ENCODE measurements at places on chromosomes 6 and 20.

- DNase-seq, result peak; percentile 24
Observed at GRCh38 chr6:85677234-85677956, 34.7 kb upstream of the SYNCRIP start.

- DNase-seq, result no peak
Observed at GRCh38 chr6:72657407-72658197, 35.7 kb downstream of the KCNQ5 start.

- DNase-seq, result no peak
Observed at GRCh38 chr6:2852921-2853322, 11.3 kb upstream of the SERPINB1 start.

GRCh38 chr6:161833099-161833860, 559.4 kb upstream of the AGPAT4 start:
- DNase-seq, result no peak

DNA sequence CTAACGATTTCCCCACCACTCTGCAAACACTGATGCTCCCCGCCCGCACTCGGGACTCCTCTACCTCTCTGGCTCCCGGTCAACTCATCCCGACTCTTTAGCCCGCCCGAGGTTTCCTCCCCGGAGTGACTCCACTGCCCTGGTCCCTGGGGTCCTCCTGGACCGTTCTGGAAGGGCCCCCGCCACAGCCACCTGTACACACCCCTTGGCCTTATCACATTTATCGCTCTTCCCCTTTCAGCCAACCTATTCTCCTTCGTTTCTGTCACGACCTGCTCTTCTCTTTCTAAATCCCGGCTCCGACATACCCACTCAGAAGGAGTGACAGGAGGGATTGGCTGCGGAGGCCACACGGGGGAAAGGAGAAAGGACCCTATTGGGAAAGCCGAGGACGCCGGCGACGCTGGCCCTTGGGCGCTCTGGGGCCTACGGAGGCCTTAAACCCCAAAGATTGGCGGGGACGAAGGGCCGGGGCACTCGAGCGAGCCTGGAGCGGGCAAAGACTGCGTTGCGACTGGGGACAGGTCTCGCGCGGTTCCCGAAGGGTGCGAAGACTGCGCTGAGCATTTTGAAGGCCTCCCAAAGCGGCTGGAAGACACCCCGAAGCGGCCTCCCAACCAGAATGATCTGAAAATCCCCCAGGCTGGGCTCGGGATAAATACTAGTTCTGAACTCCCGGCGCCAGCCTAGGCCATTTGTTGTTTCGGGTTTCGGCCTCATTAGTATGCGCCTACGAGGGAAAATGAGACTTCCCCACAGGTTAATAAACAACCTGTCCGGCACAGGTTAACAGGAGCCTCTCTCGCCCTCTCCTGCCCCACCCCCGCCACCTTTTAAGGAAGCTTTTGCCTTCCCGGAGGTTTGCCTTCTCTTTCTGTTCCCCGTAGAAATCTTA, 9.2 kb downstream of the SIM1 start:
- DNase-seq, result no peak

GRCh38 chr6:37160922-37161778, 8.8 kb upstream of the PIM1 start:
- DNase-seq, result no peak

DNA sequence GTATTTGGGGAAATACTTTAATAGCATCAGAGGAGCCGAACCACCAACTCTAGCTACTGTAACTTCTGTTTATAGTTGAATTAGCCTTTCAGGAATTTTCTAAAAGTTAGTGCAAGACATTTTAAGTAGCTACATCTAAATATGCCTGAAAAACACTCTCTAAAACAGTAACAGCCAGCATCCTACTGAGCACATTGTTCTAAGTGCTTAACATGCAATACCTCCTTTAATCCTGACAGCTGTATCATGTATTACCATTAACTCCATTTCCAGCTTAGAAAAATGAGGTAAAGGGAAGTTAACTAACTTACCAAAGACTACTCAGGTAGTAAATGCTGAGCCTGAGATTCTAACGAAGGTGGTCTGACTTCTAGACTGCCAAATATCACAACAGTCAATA, 120.7 kb downstream of the DST start:
- DNase-seq, result no peak

DNA sequence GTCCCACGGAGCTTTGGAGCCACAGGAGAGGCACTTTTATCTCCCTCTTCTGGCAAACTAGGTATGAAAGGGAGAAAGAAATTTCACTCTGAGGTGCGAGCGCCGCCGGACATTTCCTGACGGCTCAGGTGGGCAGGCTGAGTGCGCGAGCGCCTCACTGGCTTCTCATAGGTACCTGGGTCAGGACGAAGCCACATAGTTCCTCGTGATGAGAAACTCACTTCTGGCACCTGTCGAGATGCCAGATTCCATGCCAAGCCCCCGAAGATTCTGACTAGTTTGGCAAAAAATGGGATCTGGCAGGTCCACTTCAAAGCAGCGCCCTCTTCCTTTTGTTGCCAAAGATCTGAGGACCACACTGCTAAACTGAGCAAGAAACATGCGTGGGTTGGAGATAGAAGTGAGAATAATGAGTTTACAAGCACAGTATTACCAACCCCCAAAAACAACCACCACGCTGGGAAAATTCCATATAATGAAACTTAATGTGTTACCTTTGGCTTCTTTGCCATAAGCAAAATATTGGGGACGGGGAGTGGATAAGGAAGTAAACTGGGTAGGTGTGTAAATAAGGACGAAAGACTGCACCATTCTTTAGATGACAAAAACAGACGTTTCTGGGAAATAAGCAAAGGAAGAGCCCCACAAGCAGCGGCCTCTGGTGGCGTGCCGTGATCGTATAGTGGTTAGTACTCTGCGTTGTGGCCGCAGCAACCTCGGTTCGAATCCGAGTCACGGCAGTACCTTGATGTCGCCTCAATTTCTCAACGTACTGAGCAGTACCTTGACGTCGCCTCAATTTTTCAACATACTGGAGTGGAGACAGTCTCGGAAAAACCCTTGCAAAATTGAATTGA, 89.8 kb upstream of the PRSS16 start:
- DNase-seq, result peak; percentile 85

DNA sequence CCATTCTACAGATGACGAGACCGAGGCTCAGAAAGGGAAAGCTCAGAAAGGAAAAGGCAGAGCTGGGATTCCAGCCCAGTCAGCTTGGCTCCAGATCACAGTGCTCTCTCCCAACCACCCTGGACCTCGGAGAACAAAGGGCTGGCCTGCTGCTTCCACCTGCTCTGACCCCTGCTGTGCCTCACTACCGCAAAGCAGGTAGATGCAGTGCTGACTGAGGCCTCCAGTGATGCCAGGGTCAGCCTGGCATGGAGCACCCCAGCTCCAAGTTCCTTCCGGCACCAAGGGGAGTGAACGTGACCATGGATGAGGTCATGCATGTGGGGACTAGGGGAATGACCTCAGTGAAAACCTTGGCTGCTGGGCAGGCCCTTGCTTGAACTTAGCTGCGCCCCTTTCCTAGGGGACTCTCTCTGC, 20.7 kb upstream of the TLDC2 start:
- DNase-seq, result no peak

- DNase-seq, result no peak
Observed at GRCh38 chr6:76026101-76026500, 46.4 kb downstream of the IMPG1 start.

DNA sequence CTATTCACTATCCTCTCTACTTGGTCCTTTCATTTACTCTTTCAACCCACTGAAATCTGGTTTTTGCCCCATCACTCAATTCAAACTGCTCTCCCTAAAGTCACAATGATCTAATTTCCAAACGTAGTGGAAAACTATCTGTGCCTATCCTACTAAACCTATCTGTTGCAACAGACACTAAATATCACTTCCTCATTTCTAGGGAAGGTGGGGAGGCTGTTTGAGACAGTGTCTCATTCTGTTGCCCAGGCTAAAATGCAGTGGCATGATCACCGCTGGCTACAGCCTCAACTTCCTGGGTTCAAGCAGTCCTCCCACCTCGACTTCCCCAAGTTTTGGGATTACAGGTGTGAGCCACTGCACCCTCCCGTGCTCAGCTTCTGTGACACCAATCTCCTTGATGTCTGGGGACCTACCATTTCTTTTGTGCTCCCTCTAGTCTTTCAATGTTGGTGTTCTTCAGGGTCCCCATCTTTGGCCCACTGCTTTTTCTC, 8.8 kb downstream of the RANBP9 start:
- no peak for DNase-seq

DNA sequence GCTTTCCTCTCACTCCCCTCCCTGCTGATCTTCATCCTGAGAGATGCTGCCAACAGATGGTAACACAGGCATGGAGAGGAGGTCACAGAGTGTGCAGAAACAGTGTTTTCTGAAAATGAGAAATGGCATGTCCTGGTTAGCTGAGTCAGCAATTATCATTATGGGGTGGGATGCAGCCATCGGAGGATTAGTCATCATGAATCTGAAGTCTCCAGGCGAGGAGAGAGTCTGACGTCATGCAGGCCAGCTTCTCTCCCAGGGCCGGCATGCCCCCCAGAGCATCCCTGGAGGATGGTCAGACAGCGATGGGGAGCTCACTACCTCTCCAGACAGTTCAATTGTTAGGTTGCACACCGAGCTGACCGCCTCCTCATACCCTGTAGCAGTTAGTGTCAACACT, 4.7 kb upstream of the GTSF1L start:
- no peak for DNase-seq

GRCh38 chr6:9646342-9647070, 768.4 kb downstream of the TFAP2A start:
- DNase-seq, result no peak

DNA sequence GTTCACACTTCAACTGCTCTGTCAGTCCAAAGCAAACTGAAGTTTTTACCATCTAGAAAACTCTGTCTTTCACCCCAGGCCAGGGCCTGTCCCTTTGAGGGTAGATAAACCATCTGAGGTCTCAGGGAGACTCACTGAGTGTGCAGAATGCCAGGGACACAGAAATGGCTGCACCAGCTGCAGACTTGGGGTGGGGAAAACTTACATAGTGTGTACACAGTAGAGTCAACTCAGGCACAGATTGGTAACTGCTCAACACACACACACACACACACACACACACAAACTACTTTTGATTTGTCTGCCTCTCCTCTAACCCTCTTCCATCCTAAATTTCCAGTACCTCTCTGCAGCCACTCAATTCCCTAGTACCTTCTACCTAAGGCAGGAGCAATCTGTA, 374.9 kb upstream of the JAG1 start:
- DNase-seq, result no peak

All from CD4-positive, alpha-beta T cell treated with Interleukin-17A for 4 hours (primary cell).